ENCODE measurements at places on chromosomes 6 and 20.
A peak's percentile ranks its signal among the peaks of the same experiment; 100 is the strongest.

DNA sequence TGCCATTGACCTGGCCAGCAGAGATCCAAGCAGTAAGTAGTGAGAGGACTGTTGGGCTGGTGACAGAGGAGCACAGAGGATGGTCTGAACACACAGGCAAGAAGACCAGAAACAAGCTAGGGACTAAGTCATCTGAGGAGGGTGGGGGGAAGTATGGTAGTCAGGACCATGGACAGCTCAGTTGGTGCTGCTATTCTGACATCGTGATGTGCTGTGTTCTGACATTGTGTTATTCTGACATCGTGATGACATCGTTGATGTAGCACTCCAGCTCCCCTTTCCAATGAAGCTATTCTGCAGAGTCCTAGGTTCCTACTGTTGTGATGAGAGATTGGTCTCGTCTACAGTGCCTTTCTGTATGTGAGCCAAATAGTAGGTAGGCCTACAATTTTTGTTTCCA lies 28.7 kb downstream of the CFAP206 start:
- peak; percentile 12 for DNase-seq

- no peak for DNase-seq
These were observed 19.1 kb upstream of the PCMTD2 start for GRCh38 chr20:64236137-64237088.

- no peak for DNase-seq
These were observed 170.5 kb upstream of the CST7 start for GRCh38 chr20:24778585-24779031.

GRCh38 chr6:168650671-168651111 lies 209.7 kb downstream of the SMOC2 start:
- no peak for DNase-seq

GRCh38 chr6:122389704-122390372 lies 9.6 kb upstream of the HSF2 start:
- DNase-seq, result no peak

GRCh38 chr20:32966881-32967781 lies 37.1 kb downstream of the SUN5 start:
- peak; percentile 32 for DNase-seq

DNA sequence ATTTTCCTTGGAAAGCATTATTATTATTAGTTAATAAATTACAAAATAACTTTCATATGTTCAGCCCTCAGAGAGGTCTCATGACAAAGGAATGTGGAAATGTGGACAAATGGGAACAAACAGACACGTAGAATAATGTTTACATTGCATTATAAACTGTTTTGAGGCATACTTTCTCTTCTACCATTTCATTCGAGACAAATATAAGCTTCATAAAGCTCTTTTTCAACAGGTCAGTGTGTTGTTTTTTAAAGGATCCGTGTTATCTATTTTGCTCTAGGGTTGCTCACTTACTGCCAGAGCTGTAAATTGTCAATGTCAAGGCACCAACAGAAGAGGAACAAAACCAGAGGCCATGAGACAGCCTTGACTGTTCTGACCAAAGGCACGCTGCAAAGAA lies 256.8 kb downstream of the PHACTR1 start:
- DNase-seq, result no peak

GRCh38 chr6:18055714-18056382 lies 66.6 kb downstream of the NHLRC1 start:
- DNase-seq, result no peak

DNA sequence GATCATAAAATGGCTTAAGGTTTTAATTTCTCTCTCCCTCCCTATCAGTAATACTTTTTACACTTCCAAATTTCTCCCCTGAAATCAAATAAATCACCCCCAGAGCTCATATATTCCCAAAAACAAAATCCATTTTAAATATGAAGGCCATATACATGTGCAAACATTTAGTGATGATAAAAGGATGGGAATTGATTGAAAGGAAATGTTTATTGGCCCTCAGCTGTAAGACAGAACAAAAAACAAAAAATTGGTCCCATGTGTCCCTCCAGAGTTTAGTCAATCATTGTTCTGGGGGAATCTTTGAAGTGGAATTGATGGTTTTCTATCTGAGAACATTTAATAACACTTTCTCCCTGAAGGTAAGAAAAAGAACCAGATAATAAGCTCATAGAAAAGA lies 91.7 kb downstream of the COL12A1 start:
- no peak for DNase-seq
